ENCODE measurements at places on chromosomes 1 and 21.

GRCh38 chr1:45887156-45887842 is 83.9 kb downstream of the MAST2 start:
- no peak for DNase-seq

- no peak for DNase-seq
Observed at GRCh38 chr1:243320224-243320623, 64.4 kb downstream of the SDCCAG8 start.

DNA sequence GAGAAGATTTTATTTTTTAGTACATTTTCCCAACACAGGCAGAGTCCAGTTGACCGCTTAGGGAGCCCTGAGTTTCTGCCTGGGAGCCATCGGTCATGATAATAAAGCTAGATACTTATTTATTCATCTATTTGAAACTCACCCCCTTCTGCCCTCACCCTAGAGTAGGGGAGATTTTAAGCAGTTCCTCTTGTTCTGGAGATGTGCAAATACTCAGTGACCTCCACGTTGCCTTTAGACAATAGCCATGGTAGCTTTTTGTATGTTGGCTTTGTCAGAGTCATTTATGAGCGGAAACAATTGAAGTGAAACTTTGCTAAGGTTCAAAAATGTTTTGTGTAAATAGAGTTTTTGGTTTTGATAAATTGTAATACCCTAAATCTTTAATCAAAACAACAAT is 45.7 kb upstream of the PLPPR4 start:
- no peak for DNase-seq

DNA sequence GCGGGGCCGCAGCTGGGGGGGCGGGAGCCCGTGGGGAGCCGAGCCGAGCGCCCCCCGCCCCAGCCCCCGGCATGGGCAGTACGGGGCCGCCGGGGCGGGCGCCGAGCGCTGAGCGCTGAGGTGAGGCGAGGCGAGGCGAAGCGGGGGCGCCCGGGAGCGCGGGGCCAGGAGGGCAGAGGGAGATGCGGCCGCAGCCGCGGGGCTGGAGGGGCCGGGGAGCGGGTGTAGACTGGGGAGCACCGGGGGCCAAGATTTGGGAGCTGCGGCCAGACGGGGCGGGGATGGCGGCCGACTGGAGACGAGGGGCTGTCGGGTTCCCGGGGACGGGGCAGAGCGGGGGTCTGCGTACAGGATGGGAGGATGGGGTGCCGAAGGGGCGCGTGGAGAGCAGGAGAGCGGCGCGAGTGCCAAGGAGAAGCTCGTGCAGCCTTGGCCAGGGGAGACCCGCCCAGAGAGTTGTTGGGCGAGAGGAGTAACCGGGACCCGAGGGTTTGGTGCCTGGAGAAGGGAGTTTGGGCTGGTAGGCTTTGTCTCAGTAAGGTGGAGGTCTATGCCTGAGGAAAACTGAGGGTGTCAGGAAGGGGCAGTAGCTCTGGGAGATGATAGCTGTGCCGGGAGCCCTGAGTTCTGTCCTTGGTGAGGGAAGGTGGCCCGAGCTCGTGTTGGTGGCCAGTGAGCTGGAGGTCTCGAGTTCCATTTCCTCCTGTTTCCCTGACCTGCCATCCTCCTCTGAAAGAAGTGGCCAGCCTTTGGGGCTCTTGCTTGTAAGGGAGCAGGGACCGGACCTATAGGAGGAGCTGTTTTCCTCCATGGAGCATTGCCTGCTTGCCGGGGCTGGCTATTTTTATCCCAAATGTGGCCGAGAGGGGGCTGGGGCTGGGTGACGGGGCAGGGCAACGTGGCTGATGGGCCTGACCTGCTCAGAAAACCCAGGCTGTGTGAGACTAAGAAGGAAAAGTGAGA is 539 bp downstream of the ATP8B2 start:
- DNase-seq: peak; percentile 56

GRCh38 chr1:26739329-26739914 is 43.6 kb downstream of the ARID1A start:
- no peak for DNase-seq

GRCh38 chr21:34009193-34009592 is 64.2 kb upstream of the MRPS6 start:
- no peak for DNase-seq

DNA sequence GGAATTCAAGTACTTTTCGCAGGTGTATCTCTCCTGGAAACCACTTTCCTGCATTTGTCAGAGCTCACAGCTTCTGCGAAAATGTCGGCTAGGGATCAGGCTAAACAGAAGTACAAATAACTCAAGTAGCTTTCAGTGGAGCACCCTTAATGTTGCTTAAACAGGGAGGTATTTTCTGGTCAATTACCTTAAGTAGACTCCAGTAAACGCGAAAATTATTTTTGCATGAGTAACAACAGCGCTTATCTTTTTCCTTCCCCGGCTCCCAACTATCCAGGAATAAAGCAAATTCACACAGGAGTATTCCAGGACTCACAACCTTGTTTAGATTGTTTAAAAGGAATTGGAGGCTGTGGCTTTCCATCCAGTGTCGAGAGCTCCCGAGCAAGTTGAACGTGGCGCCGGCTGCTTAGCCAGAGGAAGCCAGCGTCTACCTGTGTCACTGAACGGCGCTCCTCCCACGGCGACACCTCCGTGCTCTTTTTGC is 7.3 kb upstream of the SIM2 start:
- DNase-seq: no peak

DNA sequence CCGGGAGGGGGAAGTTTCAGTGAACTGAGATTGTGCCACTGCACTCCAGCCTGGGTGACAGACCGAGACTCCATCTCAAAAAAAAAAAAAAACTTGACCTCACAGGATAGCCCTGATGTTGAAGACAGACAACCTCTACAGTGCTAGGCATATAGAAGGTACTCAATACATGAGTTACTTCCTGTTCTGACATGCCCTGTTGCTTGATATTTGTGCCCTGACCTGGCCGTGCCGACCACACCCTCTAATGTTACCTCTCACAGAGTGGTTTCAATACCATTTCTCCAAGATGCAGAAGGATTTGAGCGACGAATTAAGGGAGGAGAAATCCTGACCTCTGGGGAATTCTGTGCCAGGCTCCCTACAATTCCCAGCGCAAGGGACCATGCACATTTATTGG is 5.2 kb downstream of the PTAFR start:
- no peak for DNase-seq

DNA sequence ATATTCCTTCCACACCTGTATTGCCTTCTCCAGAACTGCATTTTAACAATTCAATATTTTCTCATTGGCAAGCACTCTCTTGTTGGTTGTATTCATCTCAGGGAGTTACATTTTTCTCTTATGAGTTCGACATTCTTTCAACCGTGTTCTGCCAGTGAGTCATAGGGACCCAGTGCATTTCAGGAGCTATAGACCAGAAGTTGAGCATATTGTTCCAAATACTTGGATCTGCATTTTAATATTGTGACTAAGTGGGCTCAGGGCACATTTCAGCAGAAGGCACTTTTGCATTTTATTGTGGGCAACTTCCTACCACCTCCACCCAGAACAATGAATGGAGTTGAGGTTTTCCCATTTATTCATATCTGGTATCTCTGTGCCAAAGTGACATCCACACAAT is 132.8 kb downstream of the TNFSF18 start:
- no peak for DNase-seq

DNA sequence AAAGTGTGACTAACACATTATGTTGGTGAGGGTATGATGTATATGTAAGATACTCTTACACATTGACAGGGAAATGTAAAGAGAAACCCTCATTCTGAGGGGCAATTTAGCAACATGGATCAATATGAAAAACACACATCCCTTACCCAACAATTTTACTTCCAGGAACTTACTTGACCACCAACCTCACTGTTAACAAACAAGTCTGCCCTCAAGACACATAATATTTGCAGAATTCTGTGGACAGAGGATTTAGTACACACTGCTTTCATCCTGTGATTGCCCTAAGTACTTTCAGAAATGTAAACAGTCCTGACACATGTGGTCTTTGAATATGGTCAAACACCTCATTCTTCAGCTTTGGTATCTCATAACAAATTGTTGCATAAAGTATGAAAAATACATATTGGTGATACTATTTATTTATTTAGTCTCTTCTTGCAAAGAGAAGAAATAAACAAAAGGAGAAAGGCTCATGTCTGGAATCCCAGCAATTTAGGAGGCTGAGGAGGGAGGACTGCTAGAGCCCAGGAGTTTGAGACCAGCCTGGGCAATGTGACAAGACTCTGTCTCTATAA is 6.9 kb downstream of the USP48 start:
- DNase-seq: no peak

- no peak for DNase-seq
Observed at GRCh38 chr1:33790577-33790976, 73.3 kb upstream of the HMGB4 start.

- no peak for DNase-seq
Observed at GRCh38 chr1:47751996-47752451, 245.2 kb downstream of the TRABD2B start.

- DNase-seq: no peak
Observed at GRCh38 chr21:17391811-17392340, 121.0 kb upstream of the CXADR start.

GRCh38 chr21:46457801-46458314 is 833 bp upstream of the DIP2A start:
- DNase-seq: peak; percentile 48

DNA sequence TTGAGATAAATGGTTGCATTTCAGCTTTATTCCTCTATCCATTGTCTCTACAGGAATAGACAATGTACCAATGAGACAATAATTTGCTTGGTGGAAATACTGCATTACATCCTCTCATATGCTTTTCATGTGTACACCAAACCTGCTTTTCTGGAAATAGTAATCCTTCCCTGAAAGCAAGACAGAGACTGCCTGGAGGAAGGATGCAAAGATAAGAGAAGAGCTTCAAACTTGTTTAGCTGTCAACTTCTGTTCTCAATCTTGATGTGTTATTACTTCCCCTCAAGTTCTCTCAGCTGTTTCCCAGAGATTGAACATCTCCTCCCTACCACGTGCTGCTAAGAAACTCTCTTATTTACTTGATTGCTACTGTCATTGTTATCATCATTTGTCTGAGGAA is 1125.4 kb upstream of the TMPRSS15 start:
- no peak for DNase-seq

- no peak for DNase-seq
Observed at GRCh38 chr1:219119839-219120238, 53.8 kb upstream of the LYPLAL1 start.

DNA sequence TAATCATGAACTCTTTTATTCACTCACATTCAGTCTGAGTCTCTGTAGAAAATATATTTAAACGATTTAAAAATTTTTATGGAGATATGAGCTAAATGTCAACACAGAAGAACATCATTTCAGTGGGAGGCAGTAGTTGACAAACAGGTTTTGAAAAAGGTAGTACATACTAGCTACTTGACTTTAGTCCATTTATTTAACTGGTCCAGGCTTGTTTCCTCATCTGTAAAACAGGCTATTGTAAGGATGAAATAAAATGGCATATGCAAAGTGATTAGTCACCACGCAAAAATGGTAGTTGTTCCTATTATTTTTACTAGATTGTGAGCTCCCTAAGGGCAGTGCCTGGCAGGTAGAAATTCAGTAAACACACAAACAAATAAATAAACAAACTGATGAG is 75.2 kb downstream of the NTPCR start:
- DNase-seq: no peak

GRCh38 chr1:31785947-31786290 is 21.8 kb upstream of the ADGRB2 start:
- DNase-seq: no peak

- DNase-seq: no peak
Observed at GRCh38 chr1:93739472-93739871, 57.8 kb upstream of the BCAR3 start.

DNA sequence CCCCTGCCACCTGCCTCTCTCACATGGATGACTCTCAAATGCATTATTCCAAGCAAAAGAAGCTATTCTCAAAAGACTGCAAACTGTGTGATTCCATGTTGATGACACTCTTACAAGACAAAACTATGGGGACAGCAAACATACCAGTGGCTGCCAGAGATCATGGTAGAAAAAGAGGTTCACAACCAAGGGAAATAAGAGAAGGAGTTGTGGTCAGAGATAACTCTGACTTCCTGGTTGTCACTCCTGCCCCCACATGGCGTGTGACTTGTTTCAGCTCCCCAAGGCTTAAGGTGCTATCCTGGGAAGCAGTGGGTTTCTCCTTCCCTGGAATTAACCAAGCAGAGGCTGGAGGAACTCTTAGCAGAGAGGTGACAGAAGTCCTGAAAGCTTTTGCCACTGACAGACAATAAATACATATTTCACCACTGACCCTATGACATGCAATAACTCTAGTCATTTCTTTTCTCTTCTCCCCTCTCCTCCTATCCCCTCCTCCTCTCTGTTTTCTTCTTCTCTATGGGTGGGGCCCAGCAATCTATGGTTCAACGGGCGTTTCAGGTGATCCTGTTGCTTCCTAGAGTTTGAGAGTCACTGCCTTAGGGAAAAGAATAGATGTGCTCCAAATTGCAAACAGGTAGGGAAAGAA is 185.1 kb downstream of the FCRL5 start:
- no peak for DNase-seq

DNA sequence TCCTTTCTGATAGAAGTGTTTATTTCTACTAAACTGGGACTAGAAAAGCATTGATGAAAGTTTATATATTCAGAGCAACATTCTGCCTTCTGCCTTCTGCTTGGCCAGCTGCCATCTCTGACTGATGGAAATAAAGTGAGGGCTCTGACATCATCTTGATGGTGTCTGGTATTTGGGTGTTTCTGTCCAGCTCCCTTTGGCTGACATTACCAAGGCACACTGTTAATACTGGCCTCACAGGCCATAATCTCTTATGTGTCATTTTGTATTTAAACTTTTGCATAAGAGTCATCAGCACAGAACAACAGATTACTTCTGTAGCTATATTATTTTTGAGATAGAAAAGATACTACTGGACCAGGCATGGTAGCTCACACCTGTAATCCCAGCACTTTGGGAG is 216.9 kb downstream of the RYR2 start:
- no peak for DNase-seq

- DNase-seq: no peak
Observed at GRCh38 chr1:35544976-35545375, 12.2 kb downstream of the KIAA0319L start.

- no peak for DNase-seq
Observed at GRCh38 chr1:76066394-76066793, 8.2 kb upstream of the ST6GALNAC3 start.

GRCh38 chr1:54325703-54326461 is 80.3 kb downstream of the SSBP3 start:
- no peak for DNase-seq

GRCh38 chr1:200861937-200862647 is 10.7 kb upstream of the GPR25 start:
- no peak for DNase-seq

- peak; percentile 79 for DNase-seq
Observed at GRCh38 chr1:210143465-210144062, 89.0 kb upstream of the SERTAD4 start.

GRCh38 chr1:173354937-173355280 is 122.2 kb upstream of the PRDX6 start:
- no peak for DNase-seq

- no peak for DNase-seq
Observed at GRCh38 chr1:39085174-39085573, 59.0 kb downstream of the NDUFS5 start.

DNA sequence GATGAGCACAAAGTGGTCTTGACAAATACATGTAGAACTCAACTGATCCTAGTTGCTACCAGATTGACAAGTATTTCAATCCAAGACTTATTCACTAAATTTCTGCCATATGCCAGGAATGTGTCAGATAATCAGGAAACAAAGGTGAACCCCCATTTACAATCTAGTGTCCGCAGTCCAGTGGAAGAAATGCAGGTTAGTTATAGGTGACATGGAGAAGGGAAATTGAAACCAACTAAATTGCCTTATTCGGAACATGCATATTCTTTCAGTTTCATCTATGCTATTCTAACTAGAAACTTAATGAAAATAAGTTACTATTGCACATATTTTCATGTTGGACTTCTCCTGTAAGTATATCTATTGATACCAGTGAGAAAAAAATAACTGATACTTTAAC is 209.4 kb downstream of the COL24A1 start:
- DNase-seq: no peak
